ENCODE measurements at places on chromosomes 11 and 22. TPM values are rescaled to one million over a fixed set of nuclear protein-coding genes. Genes with fewer than 3 reads are reported as not detected.

Gene TTC36
- total RNA-seq: 0.75 TPM

Gene APOA5
- not detected for total RNA-seq

Gene ZNRF3
- total RNA-seq: 0.82 TPM

Gene KCNK7
- total RNA-seq: 1.7 TPM

Gene ASCL2
- 0.11 TPM for total RNA-seq

Gene SLC22A6
- not detected for total RNA-seq

Gene SERPING1
- total RNA-seq: not detected

Gene MS4A8
- total RNA-seq: not detected

Gene C22orf15
- 0.57 TPM for total RNA-seq

Gene CPT1B
- total RNA-seq: 90.6 TPM

Gene PKNOX2
- not detected for total RNA-seq

Gene H19
- total RNA-seq: not detected
